ENCODE measurements at places on chromosomes 13 and 19.

GRCh38 chr13:20772401-20773131 lies 1.2 kb downstream of the EEF1AKMT1 start:
- DNase-seq = peak; percentile 44

- no peak for DNase-seq
Measured at GRCh38 chr13:22235950-22236290, 565.0 kb downstream of the FGF9 start.

- peak; percentile 94 for DNase-seq
Measured at GRCh38 chr19:11535792-11536595, 2.7 kb upstream of the CNN1 start.

DNA sequence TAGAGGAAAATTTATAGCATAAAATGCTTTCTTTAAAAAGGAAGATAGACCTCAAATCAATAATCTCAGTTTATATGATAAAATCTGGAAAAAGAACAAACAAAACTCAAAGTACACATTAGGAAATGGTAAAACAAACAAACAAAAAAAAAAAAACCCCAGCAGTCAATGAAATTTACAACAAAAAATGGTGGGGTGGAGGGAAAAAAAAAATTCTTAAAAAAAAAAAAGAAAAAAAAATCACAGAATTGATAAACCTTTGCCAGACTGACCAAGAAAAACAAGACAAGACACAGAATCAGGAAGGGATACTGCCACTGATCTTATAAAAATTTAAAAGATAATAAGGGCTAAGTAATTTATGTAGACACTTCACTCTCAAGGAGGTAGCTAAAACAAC lies 11.2 kb downstream of the TUBGCP3 start:
- DNase-seq = no peak

DNA sequence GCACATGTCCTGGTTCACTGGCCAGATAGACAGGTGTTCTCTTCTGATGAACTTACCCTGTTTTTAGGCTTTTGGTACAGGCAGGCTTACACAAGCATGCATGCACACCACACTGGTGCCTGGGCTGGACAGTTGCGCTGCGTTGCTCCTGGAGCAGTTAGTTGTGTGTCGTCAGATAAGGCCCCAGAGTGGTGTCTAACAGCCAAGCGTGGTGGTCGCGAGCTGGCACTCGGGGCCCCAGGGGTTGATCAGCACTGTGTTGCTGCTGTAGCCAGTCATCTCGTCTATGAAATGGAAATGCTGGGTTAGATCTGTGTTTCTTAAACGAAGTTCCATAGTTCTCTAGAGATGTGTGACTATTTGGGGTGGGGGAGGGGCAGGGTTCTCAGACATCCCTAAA lies 24.6 kb upstream of the TEX29 start:
- no peak for DNase-seq

DNA sequence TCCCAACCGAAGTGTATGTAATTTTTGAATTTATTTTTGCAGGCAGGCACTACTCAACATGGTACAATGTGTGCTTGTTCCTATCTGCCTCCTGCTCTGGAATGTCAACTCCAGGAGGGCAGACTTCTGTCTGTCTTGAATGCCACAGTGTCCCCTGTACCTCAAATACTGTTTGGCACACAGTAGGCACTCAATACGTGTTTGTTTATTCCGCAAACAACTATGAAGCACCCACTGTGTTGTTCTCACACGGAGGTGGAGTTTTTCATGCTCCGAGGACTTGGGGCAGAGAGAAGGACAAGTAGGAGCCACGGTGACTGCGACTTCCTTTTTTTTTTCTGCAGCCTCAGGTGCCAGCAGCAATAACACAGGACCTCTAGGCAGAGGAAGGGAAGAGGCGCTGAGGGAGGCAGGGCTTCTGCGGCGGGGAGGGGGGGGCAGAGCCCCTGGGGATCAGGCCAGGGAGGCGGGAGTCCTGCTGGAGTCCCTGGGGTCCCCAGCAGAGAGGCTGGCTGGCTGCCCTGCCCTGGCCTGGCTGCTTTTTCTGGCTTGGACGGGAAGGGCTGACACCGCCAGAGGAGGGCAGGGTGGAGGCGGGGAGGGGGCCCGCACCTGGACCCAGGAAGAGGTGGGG lies 29.3 kb upstream of the TNFAIP8L1 start:
- no peak for DNase-seq

DNA sequence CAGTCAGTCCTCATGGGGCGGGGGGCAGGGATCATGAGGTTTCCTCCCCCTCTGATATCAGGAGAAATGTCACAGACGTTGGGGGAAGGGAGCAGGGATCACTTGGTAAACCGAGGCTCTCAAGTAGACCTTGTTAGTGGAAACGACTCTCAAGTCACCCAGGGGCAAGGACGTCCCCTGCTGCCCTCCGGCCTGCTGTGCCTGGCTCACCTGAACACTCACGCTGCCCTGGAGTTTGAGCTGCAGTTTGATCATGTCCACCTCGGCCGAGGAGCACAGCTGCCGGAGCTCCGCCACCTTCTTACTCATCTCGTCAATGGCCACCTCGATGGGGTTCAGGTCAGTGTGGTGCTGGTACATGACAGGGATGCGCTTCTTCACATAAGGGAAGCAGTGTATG lies 47.6 kb upstream of the SLC15A1 start:
- no peak for DNase-seq

- no peak for DNase-seq
Measured at GRCh38 chr13:110290826-110291225, 16.1 kb downstream of the COL4A1 start.

DNA sequence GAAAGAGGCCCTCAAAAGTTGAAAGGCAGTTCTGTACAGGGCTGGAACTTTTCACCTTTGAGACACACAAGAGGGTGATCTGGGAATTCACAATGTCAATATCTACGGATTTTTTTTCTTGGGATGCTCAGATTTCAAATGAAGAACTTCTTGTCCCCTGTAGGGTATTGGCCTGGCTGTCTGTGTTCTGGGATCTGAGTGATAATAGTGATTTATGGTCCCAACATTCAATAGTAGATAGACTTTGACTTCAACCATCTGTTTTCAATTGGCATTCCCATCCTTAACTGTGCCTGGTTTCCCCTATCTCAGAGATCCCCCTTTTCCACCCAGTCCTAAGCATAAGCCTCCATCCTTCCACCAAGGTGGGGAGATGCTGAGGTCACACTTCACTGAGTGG lies 274.1 kb downstream of the COG6 start:
- DNase-seq = no peak

GRCh38 chr13:27038323-27038722 lies 133.3 kb downstream of the USP12 start:
- no peak for DNase-seq

- no peak for DNase-seq
Measured at GRCh38 chr19:55694656-55695491, 19.8 kb downstream of the EPN1 start.

DNA sequence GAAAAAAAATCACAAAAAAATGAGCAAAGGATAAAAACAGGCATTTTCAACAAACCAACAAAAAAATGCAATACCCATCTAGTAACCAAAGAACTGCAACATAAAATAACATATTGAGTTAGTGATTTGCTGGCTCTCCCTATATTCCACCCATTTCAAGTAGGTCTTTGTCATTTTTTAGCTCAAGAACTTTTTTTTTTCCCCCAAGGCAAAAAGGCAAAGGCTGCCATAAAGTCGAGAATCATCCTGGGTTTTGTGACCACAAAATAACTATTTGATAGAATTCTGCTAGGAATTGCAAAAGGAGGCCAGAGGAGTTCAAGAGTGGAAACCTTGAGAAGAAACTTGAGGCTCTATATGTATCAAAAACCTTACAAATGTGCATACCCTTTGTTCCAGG lies 5.5 kb downstream of the SAFB2 start:
- DNase-seq = no peak

DNA sequence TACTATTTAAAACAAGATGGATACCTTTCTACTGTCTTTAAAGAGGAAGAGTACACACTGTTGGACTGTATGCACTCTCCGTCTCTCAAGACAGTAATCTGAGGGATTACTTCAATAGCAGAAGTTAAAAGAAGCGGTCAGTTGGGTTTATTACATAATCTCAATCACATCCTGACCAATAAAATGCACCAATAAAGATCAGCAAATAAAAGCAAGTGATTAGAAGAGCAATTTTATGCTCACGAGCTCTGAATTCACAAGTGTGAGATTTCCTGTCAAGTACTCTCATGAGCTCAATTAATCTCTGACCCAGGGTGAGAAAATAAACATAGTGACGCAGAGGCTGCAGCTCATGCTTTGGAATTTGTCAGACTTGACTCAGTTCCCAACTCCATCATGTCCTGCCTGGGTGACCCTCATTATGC lies 12.2 kb downstream of the ABCC4 start:
- no peak for DNase-seq

GRCh38 chr13:25775986-25776385 lies 275.8 kb downstream of the SHISA2 start:
- no peak for DNase-seq

- no peak for DNase-seq
Measured at GRCh38 chr13:72341904-72342303, 385.5 kb downstream of the MZT1 start.

GRCh38 chr13:21229241-21230024 lies 53.0 kb downstream of the MRPL57 start:
- DNase-seq = no peak

- no peak for DNase-seq
Measured at GRCh38 chr19:2424686-2425621, 2.4 kb downstream of the TIMM13 start.

DNA sequence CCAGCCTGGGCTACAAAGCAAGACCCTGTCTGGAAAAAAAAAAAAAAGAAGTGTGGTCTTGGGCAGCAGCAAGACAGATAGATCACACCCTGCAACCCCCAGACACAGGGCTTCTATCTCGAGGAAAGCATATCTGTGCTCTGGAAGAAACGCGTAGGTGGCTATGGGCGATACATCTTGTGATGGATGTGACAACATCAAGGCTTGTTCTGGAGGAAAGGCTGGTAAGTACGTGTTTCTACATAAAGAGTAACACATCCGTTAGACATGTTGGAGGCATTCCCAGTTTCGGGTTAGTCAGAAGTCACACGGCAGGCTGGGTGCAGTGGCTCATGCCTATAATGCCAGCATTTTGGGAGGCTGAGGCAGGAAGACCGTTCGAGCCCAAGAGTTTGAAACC lies 6.6 kb upstream of the DHDH start:
- no peak for DNase-seq

GRCh38 chr19:2802826-2803225 lies 16.8 kb upstream of the ZNF554 start:
- DNase-seq = no peak

DNA sequence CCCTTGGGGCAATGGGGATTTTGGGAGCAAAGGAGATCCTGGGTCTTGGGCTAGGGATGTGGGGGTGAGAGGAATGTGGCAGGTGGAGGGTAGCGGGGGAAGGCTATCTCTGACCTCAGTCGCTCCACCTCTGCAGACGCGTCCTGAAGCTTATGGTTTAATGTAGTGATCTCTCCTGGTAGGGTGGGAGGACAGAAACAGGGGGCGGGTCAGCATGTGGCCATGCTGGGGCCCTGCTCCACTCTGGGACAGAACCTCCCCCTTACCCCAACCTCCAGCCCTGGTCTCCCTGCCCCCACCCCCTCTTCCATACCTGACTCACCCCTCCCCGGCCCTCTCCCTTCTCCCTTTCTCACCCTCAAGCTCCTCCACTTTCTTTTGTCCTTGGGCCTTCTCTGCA lies 1.4 kb downstream of the BST2 start:
- no peak for DNase-seq

GRCh38 chr13:99265821-99266426 lies 7.7 kb upstream of the GPR18 start:
- DNase-seq = peak; percentile 67

- no peak for DNase-seq
Measured at GRCh38 chr13:27151798-27152599, 19.6 kb downstream of the USP12 start.

GRCh38 chr13:94778986-94779385 lies 66.6 kb upstream of the SOX21 start:
- no peak for DNase-seq

DNA sequence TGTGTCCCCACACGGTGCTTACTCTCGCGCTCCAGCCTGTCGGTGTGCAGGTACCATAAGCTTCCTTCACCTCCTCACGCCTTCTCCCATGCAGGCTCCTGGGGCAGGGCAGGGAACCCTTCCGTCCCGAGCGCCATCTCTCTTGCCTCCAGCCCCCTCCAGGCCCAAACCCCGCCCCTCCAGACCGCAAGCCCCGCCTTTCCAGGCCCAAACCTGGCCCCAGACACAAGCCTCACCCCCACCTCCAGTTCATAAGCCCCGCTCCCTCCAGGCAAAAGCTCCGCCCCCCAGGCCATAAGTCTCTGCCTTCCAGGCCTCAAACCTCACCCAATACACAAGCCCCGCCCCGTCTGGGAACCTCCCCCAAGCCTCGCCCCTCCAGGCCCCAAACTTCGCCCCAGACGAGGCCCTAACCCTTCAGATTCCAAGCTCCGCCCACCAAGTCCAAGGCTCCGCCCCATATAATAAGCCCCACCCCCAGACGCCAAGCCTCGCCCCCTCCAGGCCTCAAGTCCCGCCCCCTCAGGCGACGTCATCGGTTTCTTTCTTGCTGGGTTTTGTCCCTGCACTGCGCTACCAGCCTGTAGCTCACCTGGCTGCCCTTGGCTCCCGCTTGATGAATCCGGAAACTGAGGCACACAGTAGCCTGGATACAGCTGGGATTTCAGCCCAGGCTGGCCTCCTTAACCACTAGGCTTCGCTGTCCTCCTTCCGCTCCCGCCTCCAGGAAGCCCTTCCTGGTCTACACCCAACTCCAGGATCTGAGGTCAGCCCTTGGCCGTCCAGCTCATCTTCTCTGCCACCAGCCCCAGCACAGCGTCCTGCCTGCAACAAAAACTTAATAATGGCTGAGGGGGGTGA lies 16.1 kb downstream of the MKNK2 start:
- peak; percentile 73 for DNase-seq

- no peak for DNase-seq
Measured at GRCh38 chr13:98298599-98298998, 121.5 kb upstream of the RNF113B start.

GRCh38 chr13:20121159-20121525 lies 39.7 kb downstream of the GJA3 start:
- no peak for DNase-seq

GRCh38 chr13:26941345-26942174 lies 181.0 kb upstream of the GPR12 start:
- DNase-seq = no peak

DNA sequence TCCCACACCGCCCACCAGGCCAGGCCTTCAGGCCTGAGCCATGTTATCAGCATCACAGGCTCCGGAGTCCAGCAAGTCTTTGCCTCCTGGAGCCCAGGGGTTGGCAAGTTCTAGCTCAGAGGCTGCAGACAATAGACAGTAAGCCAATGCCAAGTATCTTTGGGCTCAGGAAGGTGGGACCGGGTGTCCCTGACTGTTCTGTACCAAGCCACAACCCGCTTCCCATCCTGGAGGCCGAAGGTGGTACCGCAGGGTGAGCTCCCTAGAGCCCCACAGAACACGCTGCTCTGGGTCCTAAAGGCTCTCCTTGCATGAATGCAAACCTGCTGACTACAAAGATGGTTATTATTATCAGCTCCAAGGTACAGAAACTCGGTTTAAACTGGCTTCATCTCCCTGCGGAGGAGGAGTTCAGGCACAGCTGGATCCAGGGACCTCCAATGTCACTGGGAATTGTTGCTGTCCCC lies 5.5 kb upstream of the FSTL3 start:
- no peak for DNase-seq

All from erythroblast (primary cell).